ENCODE measurements at places on chromosomes 2 and 18.
A peak's percentile ranks its signal among the peaks of the same experiment; 100 is the strongest.

DNA sequence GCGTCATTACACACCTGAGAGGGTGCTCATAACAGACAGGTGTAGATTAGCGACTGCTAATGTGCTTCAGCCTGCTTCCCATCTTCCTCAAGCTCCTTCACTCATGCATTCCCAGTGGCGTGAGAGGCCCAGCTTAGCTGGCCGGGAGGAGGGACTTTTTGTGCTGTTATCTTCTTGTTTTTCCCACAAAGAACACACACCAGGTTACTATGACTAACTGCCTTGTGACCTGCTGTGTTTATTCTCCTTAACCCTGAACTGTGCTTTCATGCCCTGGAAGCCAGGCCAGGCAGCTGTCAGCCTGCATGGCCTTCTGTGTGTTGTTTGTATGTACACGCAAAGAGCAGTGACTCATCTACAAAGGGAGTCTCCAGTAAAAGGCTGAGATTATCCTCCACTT is 143.8 kb downstream of the PIEZO2 start:
- no peak for DNase-seq

DNA sequence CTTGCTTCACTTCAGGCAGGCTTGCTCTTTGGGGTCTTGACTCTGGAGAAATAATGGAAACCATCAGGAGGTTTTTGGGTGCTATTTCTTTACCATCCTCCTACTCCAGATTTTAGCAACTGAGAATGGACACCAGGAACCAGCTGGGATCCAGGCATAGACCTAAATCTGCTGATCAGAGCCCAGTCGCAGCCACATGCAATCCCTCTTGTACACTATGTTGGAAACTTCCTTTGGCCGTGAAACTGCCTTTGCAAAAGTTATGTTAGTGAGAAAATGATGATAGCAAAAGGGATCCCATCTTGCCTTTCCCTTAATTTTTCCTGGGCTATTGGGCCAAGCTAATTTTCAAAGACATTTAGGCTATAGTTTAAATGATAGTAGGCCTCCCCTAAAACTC is 158.8 kb upstream of the ARL4C start:
- DNase-seq: no peak

DNA sequence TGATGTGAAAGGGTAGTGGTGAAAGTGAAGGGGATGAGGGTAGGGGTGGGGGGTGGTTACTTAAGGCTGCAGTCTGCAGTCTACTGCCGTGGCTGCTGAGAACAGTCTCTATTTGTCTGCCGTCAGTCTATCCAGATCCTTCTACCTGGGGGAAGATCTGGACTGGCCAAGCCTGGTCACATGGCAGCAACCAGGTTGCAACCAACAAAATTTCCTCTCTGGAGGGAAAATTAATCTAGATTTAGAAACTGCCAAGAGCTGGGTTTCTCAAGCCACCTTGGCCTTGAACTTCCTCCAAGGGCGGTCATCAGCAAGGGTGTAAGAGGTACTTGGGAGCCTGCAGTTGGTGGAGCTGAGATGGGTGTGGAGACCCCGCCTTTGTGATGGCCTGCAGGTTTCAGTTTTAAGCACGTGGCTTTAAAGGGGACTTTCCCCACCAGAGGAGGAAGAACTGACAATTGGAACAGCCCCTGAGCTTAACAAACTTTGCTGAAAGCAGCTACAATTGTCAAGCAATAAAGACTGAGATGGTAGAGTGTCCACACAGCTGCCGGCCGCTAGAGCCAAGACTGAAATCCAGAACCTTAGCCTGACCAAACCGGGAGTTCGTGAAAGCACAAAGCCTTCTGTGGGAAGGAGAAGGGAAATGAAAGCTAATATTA is 31.4 kb upstream of the KCMF1 start:
- no peak for DNase-seq

- DNase-seq: no peak
These were observed 78.7 kb downstream of the GRB14 start for GRCh38 chr2:164542581-164543021.

GRCh38 chr2:66853585-66853984 is 418.7 kb downstream of the MEIS1 start:
- DNase-seq: no peak

GRCh38 chr2:26245231-26245732 is 543 bp downstream of the HADHB start:
- peak; percentile 61 for DNase-seq

- peak; percentile 54 for DNase-seq
These were observed 120.5 kb downstream of the TANC1 start for GRCh38 chr2:159088906-159089305.

GRCh38 chr2:31348618-31349017 is 65.9 kb downstream of the XDH start:
- DNase-seq: no peak

GRCh38 chr2:41933046-41933420 is 114.8 kb upstream of the PKDCC start:
- DNase-seq: no peak

GRCh38 chr2:217530392-217531090 is 472.3 kb downstream of the TNS1 start:
- DNase-seq: no peak

GRCh38 chr2:81247648-81248047 is 943.1 kb upstream of the LRRTM1 start:
- no peak for DNase-seq

GRCh38 chr2:227322530-227323205 is 2.4 kb upstream of the MFF start:
- no peak for DNase-seq

DNA sequence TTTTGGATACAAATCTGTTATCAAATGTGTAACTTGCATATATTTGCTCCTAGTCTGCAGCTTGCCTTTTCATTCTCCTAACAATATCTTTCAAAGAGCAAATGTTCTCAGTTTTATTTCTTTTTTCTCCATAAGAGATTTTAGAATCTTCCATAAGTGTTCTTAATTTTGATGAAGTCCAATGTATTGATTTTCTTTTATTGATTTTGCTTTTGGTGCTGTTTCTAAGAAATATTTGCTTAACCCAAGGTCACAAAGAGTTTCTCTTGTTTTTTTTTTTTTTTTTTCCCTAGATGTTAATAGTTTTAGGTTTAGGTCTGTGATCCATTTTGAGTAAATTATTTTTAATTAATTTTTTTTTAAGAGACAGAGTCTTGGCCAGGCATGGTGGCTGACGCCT is 75.8 kb upstream of the SPRED2 start:
- no peak for DNase-seq

All from GM23338 (cell line).